ENCODE measurements at places on chromosomes 3 and 15.

DNA sequence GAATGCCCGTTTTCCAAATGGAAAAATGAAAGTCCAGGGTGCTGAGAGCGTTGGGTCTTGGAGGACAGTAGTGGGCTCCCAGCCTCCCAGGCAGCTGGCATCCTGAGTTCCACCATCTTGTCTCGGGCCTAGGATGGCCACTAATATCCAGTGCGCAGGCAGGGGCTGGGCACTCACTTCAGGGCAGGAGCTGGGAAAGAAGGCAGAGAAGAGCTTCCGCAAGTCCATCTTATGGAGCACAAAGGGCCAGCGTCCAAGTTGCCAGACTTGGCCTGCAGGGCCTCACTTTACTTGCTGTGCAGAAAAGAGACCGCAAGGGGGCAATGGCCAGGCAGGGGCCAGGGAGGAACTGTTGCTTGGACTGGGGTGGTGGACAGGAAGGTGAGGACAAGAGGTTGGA is 46.1 kb downstream of the IQSEC1 start:
- no peak for DNase-seq

DNA sequence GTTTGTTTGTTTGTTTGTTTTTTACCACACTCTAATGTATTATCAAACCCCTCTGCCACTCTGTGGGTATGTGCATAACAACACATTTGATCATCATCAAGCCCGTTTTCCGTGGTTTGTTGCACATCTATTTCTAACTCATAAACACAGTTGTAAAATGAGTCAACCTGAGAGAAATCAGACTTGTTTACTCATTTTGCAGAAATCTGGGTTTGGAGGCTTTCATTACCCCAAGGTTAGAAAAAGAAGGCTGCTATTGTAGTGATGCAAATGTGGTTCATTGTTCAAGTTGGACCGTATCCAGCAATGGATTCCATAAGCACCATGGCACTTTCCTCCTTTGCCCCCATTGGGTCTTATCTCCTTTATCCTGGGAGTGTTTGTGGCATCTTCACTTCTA is 353.2 kb upstream of the SOX2 start:
- no peak for DNase-seq

DNA sequence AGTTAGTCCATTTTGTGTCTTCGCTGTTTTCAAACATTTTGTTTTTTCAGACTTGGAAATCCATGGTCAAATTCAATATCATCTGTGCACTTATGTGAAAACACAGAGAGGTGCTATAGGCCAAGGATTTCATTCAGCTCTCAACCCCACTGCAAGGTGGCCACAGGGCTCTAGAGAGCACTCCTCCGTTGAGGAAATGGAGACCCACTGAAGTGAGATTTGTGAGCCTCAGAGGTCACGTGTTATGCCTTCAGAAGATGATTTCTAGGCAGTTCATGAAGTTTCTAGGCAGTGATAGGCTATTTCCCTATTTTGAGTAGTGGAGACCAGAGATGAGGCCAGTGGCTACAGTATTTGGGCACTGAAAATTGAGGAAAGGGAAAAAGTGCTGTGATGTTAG is 88.2 kb downstream of the UNC13C start:
- DNase-seq: no peak

DNA sequence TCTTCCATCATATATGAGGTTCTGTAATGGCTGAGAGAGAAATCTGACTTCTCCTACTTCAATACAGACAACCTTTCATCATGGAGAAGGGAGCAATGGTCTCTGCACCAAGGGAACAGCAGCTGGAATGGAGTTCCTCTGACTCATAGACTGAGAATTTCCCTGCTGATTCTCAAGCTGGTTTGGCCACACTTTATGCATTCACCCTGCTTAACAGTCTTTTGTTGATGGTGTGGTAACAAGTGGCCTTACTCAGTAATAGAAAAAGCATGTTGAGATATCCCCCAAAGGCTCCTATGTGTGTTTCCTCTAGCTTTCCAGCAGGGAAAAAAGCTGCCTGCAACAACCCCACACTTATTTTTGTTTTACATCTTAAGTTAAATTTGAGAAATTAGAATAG is 138.1 kb downstream of the GREM1 start:
- no peak for DNase-seq

Data from SK-N-SH (cell line).